Activated CD4-positive, alpha-beta memory T cell treated with anti-CD3 and anti-CD28 coated beads for 36 hours (primary cell): ENCODE measurements at places on chromosomes 5 and 9. TPM values are rescaled to one million over a fixed set of nuclear protein-coding genes. Genes with fewer than 3 reads are reported as not detected.

Gene FAT2
- not detected for total RNA-seq

Gene SYK
- not detected for total RNA-seq

Gene NTNG2
- total RNA-seq: 0.77 TPM

Gene OGN
- not detected for total RNA-seq
